ENCODE measurements at places on chromosomes 3 and 15.

DNA sequence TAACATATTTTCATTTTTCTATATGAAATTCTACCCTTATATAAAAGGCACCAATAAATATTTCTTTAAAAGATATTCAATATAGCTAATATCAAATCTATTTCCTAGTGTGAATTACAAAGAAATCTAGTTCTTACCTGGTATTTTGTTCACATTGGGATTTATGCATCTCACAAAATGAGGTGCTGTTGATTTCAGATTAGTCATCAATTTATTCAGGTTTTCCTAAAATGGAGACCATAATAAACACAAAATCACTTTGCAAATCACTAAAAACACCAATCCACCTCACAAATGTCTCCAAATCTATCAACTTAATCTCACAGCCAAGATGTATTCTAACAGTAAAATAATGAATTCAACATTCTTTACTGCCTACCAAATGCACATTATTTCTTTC lies 51.2 kb downstream of the MYH15 start:
- no peak for DNase-seq

GRCh38 chr3:58068122-58068809 lies 60.0 kb downstream of the FLNB start:
- DNase-seq: no peak

GRCh38 chr15:68252925-68253534 lies 23.5 kb upstream of the CLN6 start:
- DNase-seq: peak; percentile 33

DNA sequence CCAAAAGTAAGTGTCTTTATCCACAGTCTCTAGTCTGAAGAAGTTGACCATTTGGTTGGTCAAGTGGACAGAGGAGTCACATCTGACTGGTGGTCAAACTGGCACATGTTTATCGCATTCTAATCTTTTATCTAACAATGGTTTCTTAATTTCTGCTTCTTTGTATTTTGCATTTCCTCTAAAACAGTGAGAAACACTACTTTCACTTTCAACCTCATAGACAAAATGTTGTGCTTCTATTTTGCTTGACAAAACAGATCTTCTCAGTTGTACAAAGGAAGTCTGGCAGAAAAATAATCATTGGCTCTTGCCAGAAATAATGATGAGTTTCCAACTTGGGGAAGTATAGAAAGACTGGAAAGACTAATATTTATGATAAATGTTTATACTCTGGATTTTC lies 103.9 kb downstream of the MME start:
- no peak for DNase-seq

DNA sequence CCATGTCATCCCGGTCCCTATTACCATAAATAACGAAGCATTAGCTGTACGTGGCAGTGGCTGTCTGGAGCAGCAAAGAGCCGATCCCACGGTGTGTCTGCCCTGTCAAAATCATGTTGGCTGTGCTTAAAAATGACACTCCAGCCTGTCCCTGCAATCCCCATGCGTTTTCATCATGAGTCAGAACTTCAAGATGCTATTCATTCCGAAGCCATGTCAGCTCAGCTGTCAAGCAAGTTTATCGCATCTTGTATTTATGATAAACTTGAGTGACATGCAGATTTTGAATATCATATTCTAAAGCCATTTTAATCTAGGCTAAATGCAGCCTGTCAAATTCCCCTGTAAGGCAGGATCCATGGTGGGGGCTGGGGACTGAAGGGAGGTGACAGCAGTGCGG lies 152.4 kb downstream of the TJP1 start:
- no peak for DNase-seq

DNA sequence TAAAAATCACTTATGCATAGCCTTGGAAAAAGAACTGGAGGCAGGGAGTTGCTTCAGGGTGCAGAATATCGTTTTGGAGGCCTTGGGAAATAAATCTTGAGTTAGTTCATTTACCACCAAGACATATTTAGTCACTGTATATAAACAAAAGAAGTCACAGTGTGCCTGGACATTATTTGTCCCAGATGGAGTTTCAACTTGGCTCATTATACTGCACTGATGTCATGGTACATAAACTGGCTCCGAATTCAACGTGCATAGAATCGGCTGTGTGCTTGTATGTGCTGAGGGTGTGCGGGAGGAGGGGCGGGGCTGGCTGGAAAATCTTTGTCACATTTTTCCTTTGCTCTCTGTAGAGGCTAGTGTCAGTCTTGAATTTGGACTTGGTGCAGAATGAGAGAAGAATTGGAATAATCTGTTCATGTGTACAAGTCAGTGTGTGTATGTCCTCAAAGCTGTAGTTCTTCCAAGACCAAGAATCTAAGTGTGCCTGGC lies 86.6 kb downstream of the FNDC3B start:
- no peak for DNase-seq

DNA sequence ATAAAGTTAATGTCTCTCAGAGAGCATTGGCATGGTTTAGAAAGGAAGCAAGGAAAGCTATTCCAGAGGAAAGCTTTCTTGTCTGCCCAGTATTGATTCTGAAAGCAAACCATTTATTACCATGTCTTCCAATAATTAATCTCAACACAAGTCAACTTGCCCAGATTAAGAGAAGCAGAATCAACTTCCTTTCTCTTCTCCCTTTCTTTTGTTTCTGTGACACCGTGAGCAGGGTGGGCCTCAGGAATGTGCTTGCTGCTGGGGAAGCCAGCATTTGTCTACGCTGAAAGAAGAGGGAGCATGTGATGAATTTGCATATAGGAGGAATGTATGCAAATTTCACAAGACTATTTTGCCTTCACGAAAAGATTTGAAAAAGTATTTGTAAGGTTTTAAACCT lies 368.6 kb upstream of the ROPN1 start:
- no peak for DNase-seq

- no peak for DNase-seq
Measured at GRCh38 chr3:52438579-52439425, 6.1 kb downstream of the SEMA3G start.

DNA sequence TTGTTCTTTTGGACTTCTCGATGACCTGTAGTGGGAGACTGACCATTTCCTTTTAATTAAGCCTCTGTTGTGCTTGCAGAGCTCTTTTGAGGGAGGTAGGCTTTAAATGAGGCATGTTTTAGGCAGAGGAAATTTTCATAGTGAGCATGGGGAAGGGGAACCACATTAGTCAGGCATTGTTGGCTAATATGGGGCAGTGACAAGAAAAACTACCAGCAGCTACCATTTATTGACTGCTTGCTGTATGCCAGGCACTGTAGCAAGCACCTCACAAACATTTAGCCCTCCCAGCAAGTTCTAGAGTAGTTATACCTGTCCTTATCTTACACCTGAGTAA lies 10.9 kb downstream of the ATG7 start:
- no peak for DNase-seq

- DNase-seq: no peak
Measured at GRCh38 chr15:52098323-52098722, 14.3 kb downstream of the BCL2L10 start.

- DNase-seq: no peak
Measured at GRCh38 chr15:42604894-42605744, 29.7 kb downstream of the STARD9 start.

- DNase-seq: no peak
Measured at GRCh38 chr3:126288314-126288713, 68.9 kb downstream of the KLF15 start.
